Left ventricle myocardium inferior (tissue), 1 donor: ENCODE measurements at places on chromosomes 7 and 10.

GRCh38 chr7:117212969-117213877 is 109.6 kb downstream of the WNT2 start:
- peaks cover 29% of the 10 kb centered on the region for H3K36me3 ChIP-seq
- no peaks in the 10 kb centered on the region for H3K27me3 ChIP-seq
- H3K4me3 ChIP-seq: no peak overlapping the region
- no peak overlapping the region for H3K27ac ChIP-seq

- DNase-seq: no peak
- H3K27ac ChIP-seq: no peak overlapping the region
- H3K27me3 ChIP-seq: no peaks in the 10 kb centered on the region
- H3K36me3 ChIP-seq: no peaks in the 10 kb centered on the region
- no peak overlapping the region for H3K4me3 ChIP-seq
- H3K4me1 ChIP-seq: peaks cover 5% of the 10 kb centered on the region
Observed at GRCh38 chr10:67527351-67527750, 168.6 kb downstream of the CTNNA3 start.

DNA sequence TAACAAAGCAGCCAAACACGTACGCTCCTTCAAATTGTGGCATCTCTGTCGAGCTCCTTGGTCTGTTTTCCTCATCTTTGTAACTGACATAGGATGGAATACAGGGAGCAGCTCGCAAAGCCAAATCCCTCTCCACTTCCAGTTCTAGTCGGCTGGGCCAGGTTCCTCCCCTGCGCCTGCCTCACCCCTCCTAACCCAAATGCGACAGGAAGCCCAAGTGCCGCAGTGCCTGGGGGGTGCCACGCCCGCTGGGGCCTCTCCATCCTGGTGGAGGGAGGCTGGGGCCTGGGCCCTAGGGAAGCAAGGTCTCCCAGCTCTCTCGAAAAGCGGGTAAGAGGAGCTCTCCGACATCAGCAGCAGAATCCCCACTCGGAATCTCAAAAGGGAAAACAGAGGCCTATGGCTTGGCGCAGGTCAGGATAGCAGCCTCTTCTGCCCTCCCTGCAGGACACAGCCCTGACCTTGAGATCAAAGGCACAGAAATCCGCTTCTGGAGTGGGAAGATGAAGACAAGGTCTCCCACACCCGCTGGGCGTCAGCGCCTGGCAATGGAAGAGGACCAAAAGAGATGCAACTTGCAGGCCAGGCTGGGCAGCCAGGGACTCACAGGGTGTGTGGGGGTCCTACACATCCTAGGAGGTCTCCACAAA is 165.8 kb downstream of the NRF1 start:
- H3K27me3 ChIP-seq: peaks cover 99% of the 10 kb centered on the region
- peaks cover 41% of the 10 kb centered on the region for H3K4me1 ChIP-seq
- H3K27ac ChIP-seq: no peak overlapping the region
- DNase-seq: no peak

- peak overlapping the region; percentile 86 for H3K27ac ChIP-seq
- peaks cover 81% of the 10 kb centered on the region for H3K4me1 ChIP-seq
- peaks cover 4% of the 10 kb centered on the region for H3K36me3 ChIP-seq
- DNase-seq: no peak
Observed at GRCh38 chr10:101895781-101896180, 52.2 kb upstream of the KCNIP2 start.

DNA sequence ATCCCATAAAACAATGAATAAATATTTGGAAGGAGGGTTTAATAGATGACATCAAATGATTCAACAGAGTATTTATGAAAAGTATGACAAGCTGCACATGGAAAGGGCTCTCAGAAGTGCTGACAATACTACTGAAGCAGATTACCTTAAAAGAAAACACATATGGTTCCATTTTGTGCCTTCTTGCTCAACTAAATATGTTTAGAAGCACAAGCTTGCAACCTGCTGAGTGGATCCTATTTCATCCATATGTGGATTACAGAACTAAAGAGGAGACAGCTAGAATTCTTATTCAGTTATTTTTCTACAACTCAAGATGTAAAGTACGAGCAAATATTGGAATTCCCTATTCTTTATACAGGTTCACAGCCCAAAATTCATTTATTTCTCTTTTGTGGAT is 340.6 kb downstream of the TFEC start:
- H3K4me1 ChIP-seq: no peaks in the 10 kb centered on the region
- no peak overlapping the region for H3K27ac ChIP-seq
- no peak overlapping the region for H3K4me3 ChIP-seq

GRCh38 chr10:78304091-78305045 is 270.7 kb downstream of the RPS24 start:
- peaks cover 16% of the 10 kb centered on the region for H3K4me1 ChIP-seq
- DNase-seq: no peak

DNA sequence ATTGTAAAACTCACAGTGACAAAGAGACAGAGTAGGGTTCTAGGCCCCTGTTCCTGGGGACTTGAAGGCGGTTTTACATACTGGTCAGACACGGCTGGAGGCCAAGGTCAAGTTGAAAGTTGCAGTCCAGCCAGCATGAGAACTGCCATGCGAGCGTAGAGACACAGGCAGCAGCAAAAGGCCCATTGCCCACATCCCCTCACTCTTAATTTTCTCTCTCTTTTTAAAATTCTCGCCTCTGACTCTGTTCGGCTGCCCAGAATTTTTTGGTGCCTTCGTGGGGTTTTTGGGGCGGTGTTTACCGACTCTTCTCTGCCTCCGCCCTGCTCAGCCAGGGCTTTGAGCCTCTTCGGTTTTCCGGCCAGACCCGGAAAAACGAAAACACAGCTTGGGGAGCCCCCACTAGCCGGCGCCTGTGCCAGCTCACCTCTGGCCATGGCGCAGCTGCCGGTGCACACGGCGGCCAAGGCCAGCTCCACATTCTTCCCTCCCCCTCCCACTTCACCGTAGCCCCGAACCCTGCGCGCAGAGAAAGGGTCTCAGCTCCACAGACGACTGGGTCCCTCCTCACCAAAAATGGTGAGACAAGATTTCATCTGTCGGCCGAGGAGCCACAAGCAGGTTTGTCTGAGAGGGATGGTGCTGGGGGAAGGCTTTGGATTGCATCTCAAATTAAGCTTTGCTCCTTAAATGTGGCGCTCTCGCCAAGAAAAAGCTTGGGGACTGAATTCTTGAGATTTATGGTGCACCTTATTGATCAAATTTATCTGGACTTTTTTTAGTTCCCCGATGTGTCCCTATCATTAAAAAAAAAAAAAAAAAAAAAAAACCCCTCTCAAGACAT is 2.3 kb upstream of the HOXA13 start:
- H3K27ac ChIP-seq: no peak overlapping the region
- DNase-seq: no peak
- H3K4me1 ChIP-seq: peaks cover 43% of the 10 kb centered on the region
- no peak overlapping the region for H3K4me3 ChIP-seq
- H3K36me3 ChIP-seq: no peaks in the 10 kb centered on the region

DNA sequence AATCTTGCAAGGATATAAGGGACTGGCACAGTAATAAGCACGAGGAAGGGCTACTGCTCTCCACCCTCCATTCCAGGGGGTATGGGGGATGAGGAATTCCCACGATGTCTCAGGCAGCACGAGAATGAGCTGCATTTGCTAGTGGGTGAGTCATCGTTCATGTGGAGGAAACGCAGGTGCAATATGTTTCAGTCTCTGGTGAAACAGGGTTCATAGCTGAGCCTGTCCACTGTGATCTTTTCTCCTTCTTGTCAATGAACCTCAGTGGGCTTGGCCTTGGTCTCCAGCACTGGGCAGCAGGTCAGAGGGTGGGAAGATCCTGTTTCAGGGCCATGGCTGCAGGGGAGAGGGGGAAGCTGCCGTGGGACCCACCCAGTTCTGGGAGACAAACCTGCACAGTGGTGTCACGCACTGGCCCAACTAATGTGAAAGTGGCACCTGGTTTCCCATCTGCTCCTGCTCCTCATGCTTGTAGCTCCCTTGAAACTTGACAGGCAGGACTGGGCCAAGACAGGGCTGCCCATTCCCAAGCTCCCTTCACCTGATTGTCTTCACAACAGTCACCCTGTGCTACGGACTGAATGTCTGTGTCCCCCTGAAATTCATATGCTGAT is 181.9 kb downstream of the USP6NL start:
- no peak overlapping the region for H3K4me3 ChIP-seq
- no peaks in the 10 kb centered on the region for H3K36me3 ChIP-seq
- no peak for DNase-seq
- no peaks in the 10 kb centered on the region for H3K4me1 ChIP-seq

DNA sequence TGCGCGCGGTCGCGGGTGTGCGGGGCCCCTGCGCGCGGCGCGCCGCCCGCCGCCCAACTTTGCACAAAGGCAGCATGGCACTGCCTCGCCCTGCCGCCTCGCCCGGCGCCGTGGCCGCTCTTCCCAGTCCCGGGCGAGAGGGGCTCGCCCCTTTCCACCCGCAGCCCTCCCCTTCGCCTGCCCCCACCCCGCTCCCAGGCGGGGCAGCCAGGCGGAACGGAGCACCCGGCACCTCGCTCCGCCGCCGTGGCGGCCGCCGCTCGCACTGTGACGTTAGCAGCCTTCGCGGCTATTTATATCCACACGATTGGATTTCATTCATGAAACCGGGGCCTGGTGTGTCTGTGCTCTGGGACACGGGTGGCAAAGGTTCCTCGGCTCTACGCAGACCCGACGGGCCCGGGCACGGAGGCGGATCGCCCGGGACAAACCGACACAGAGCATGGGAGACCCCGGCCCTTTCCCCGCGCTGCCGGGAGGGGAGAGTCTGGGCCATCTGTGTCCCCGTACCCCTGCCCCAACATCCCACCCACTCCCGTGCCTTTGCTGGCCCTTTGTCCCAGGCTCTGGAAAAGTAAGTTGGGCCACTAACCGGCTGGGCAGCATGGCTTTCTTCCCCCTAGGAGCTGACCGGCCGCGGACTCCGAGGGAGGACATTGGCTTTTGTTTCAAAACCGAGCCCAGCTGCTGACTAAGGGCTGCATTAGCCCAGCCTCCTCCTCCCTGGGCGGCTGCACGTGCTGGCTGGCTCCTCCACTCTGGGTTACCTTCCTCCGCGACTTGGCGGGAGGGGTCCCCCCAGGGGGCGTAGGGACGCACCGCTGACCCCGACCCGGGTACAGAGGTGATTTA is at the start of gene RHOBTB1:
Gene RHOBTB1 (minus strand): TSS at position 128 of the 852 bp plus-strand sequence. CDS start 32,643 bp downstream, outside the sequence.
- peak within 1 kb of the TSS; percentile 99 for H3K27ac ChIP-seq
- DNase-seq: peak; percentile 81
- H3K27me3 ChIP-seq: no peaks in the 10 kb centered on the region
- no peaks in the 10 kb centered on the region for H3K36me3 ChIP-seq

GRCh38 chr7:27922907-27923641 is 183.1 kb downstream of the TAX1BP1 start:
- DNase-seq: peak; percentile 74
- peaks cover 28% of the 10 kb centered on the region for H3K4me1 ChIP-seq
- no peaks in the 10 kb centered on the region for H3K27me3 ChIP-seq
- no peaks in the 10 kb centered on the region for H3K36me3 ChIP-seq

- peaks cover 4% of the 10 kb centered on the region for H3K27me3 ChIP-seq
- no peaks in the 10 kb centered on the region for H3K4me1 ChIP-seq
- no peaks in the 10 kb centered on the region for H3K36me3 ChIP-seq
- H3K4me3 ChIP-seq: no peak overlapping the region
Observed at GRCh38 chr10:78470267-78471103, 436.8 kb downstream of the RPS24 start.

DNA sequence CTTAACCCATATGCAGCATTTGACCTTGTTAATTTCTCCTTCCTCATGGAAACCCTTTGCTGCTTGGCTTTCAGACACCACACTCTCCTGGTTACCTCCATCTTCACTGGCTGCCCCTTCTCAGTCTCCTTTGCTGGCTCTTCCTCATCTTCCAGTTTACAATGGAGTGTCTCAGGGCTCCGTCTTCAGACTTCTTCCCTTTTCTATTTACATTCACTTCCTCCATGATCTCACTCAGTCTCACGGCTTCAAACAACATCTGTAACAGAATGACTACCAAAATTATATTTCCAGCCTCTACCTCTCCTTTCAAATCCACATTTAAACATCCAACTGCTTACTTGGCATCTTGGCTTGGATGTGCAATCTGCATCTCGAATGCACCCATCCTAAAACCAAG is 140.4 kb downstream of the DKK1 start:
- no peak overlapping the region for H3K27ac ChIP-seq
- no peaks in the 10 kb centered on the region for H3K36me3 ChIP-seq
- no peaks in the 10 kb centered on the region for H3K27me3 ChIP-seq
- DNase-seq: no peak
- no peak overlapping the region for H3K4me3 ChIP-seq

DNA sequence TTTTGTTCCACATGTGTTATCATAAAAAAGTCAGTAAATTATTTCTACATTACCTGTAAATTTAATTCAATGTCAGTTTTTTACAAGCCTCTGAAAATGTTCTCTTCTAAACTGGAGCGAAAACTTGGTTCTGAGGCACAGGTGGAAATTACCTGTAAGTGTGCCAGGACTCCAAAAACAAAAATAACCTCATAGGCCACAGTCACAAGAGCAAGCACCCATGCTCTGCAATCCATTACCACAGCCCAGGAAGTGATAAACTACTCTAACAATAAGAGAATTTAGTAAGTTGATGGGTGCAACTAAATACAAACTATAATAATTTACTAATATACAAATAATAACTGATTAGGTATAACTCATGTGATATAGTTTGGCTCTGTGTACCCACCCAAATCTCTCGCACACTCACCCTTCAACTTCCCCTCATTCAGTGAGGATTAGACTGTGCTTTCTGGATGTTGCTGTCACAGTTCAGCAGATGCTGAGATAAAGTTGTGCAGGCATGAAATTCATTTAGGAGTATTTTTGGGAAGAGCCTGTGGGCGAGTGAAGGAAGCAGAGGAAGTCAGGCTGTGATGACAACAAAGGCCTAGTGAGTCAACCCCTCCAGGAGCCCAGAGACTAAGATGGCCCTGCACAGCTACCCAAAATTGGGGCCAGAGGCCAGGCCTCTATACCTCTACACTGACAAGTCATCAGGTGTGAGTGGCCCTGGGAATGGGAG is 16.3 kb upstream of the GIMAP6 start:
- H3K4me3 ChIP-seq: no peak overlapping the region
- DNase-seq: no peak
- peaks cover 11% of the 10 kb centered on the region for H3K4me1 ChIP-seq

- H3K36me3 ChIP-seq: peaks cover 5% of the 10 kb centered on the region
- no peak overlapping the region for H3K4me3 ChIP-seq
- no peak overlapping the region for H3K27ac ChIP-seq
- H3K4me1 ChIP-seq: peaks cover 68% of the 10 kb centered on the region
Observed at GRCh38 chr7:155665957-155666287, 21.5 kb downstream of the RBM33 start.

- no peak overlapping the region for H3K27ac ChIP-seq
- no peaks in the 10 kb centered on the region for H3K36me3 ChIP-seq
- no peak for DNase-seq
- H3K27me3 ChIP-seq: peaks cover 6% of the 10 kb centered on the region
- H3K4me3 ChIP-seq: no peak overlapping the region
Observed at GRCh38 chr10:111873621-111874135, 309.9 kb downstream of the GPAM start.

DNA sequence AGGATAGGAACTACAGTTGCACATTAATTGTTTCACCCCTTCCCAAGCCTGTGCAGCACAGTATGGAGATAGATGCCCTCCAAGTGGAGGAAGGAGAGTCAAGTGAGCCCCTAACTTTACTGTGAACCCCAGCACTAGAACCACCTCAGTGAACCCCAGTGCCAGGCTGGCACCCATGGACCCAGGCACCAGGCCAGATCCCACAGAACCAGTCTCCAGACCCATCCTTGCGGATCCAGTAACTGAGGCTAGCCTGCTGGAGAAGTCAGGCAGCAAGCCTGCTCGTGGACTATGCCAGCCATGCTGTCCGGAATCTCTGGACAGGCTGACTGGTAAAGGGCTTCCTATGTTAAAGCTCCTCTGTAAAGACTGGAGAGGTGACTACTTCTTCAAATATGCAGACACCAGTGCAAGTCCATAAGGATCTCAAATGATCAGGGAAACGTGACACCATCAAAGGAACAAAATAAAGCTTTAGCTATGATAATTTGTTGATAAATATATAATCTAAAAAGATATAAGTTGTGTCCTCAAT is 27.7 kb downstream of the SHOC2 start:
- peaks cover 36% of the 10 kb centered on the region for H3K4me1 ChIP-seq
- no peak overlapping the region for H3K27ac ChIP-seq
- H3K36me3 ChIP-seq: peaks cover 6% of the 10 kb centered on the region
- no peak overlapping the region for H3K4me3 ChIP-seq
- DNase-seq: no peak
